ENCODE measurements at places on chromosomes 12 and 14. TPM values are rescaled to one million over a fixed set of nuclear protein-coding genes. Genes with fewer than 3 reads are reported as not detected.

GRCh38 chr12:122867691-122868461 is 28.0 kb downstream of the VPS37B start:
- no peaks in the 10 kb centered on the region for H3K27me3 ChIP-seq
- no peaks in the 10 kb centered on the region for H3K36me3 ChIP-seq
- H3K4me3 ChIP-seq: no peak overlapping the region
- no peaks in the 10 kb centered on the region for H3K4me1 ChIP-seq

The USP15 gene
- total RNA-seq: 99.4 TPM

The KDM5A gene
- total RNA-seq: 154 TPM

- no peaks in the 10 kb centered on the region for H3K36me3 ChIP-seq
- H3K4me3 ChIP-seq: peak overlapping the region; percentile 39
- H3K4me1 ChIP-seq: peaks cover 32% of the 10 kb centered on the region
- no peaks in the 10 kb centered on the region for H3K27me3 ChIP-seq
- no peak for DNase-seq
These were observed 2.4 kb downstream of the HRK start for GRCh38 chr12:116878567-116879508.
